NCI-H460 (cell line): ENCODE measurements at places on chromosomes 11 and 22.
A peak's percentile ranks its signal among the peaks of the same experiment; 100 is the strongest.

DNA sequence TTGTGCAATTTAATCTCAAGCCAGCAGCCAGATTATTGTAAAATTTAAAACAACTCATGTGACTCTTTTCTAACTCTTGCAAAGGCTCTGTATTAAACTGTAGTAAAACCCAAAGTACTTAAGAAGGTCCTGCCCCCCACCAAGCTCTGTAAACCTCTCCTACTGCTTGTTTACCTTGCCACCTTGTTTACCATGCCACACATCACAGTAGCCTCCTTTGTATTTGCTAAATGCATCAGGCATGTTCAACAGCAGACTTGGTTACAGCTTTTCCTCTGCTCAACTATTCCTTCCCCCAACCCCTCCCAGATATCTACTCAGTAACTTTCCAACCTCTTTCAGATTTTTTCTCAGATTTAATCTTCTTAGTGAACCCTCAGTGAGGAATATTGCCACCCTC lies 861.6 kb downstream of the METTL15 start:
- DNase-seq: no peak

DNA sequence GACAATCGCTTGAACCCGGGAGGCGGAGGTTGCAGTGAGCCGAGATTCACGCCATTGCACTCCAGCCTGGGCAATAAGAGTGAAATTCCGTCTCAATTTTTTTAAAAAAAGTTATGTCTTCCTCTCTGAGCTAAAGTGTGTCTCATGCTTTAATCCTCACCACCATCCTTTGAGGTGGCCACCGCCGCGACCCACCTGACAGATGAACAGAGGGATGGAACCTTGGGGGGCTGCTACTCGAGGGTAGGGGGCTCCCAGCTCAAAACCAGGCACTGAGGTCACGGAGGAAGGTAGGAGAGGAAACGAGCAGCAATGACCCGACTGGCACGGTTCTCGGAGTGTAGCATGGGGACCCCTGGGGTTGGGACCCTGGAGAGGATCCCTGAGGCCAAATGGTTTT lies 10.7 kb upstream of the POLDIP3 start:
- no peak for DNase-seq

GRCh38 chr11:108341654-108342053 lies 118.8 kb downstream of the ATM start:
- no peak for DNase-seq

GRCh38 chr22:22155146-22155545 lies 89.4 kb upstream of the VPREB1 start:
- DNase-seq: no peak

DNA sequence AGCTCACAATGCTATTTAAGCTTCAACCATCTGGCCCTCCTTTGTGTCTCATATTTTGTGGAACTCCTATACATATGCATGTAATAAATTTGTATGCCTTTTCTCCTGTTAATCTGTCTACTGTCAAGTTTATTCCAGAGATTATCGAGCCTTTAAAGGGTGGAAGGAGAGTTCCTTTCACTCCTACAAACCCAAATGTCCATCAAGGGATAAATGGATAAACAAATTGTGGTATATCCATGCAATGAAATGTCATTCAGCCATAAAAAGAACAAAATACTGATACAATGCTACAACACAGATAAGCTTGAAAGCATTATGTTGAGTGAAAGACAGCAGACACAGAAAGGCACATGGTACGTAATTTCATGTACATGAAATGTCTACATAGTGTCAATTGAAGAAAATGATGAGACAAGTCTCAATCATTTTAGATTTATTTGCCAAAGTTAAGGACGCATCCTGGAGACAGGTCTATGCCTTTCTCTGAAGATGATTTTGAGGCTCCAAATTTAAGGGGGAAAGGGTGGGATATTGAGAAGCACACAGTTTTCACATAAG lies 17.7 kb upstream of the FEZ1 start:
- no peak for DNase-seq

- DNase-seq: no peak
These were observed 47.4 kb downstream of the APOL3 start for GRCh38 chr22:36113121-36113520.

DNA sequence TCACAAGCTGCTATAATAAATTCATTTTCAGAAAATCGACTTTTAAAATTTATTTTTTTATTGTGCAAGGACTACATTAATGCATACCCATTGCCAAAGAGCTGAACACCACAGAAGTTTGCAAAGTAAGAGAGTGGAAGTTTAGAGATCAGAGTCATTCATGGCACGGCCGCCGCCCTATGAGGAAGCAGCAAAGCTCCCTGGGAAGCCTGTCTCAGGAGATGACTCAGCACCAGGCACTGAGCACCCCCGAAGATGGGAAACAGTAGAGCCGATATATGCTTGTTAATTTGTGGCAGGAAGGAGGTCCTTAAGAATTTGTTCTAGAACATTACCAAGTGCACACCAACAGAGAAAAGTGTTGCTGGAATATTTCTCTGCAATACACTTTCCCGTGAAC lies 693.7 kb downstream of the OPCML start:
- DNase-seq: peak; percentile 26

- peak; percentile 40 for DNase-seq
These were observed 878 bp downstream of the RRAS2 start for GRCh38 chr11:14357881-14358728.

DNA sequence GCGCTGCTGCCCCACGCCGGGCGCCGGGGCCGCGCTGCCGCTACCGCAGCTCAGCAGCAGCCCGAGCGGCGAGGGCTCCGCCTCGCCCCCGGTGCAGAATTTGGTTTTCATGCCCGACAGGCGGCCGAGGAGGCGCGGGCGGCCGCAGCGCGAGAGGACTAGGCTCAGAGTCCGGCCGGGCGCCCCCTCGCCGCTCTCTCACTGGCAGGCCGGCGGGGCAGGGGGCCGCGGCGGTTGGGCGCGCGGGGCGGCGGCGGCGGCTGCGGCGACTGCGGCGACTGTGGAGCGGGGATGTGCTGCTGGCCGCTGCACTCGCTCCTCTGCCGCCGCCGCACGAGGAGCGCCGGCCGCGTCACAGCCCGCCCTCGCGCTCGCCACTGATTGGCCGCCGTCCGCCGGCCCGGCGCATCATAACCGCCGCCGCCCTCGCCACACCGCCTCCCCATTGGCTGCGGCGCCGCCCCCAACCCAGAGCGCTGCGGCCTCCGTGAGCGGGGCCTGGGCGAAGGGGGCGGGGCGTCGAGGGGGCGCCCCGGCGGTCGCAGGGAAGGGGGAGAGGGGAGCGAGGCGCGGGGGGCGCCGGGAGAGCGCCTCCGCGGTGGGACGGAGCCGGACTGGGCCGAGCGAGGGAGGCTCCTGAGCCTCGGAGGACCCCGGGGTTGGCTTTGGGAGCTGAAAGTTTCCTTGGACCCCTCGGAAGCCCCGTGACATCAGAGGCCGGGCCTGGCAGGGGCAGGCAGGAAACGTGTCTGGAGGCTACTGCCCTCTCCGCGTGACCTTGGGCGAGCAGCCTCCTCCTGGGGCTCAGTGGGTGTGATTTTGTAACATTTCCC lies at the start of gene CHKA:
Gene CHKA (minus strand): TSS at position 322 of the 833 bp plus-strand sequence. CDS start 211 bp downstream, at position 111.
- peak; percentile 81 for DNase-seq

DNA sequence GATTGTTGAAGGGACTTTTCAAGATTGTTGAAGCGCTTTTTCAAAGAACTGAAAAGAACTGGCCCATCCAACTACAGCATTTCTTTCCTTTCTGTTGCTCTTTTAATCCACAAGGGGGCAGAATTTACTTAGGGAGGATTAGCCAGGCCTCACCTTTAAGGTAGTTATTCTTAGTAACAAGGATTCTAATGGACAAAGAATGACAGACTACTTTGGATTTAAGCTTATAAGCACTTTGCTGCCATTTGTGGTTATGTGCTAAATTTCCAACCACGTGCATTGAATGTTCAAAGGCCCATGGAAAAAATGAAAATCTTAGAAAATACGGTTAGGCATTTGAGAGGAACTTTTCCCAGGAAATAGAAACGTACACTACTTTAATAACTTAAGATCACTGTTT lies 49.5 kb upstream of the HSPA8 start:
- DNase-seq: peak; percentile 48

GRCh38 chr11:35139722-35140282 lies 831 bp downstream of the CD44 start:
- DNase-seq: no peak

DNA sequence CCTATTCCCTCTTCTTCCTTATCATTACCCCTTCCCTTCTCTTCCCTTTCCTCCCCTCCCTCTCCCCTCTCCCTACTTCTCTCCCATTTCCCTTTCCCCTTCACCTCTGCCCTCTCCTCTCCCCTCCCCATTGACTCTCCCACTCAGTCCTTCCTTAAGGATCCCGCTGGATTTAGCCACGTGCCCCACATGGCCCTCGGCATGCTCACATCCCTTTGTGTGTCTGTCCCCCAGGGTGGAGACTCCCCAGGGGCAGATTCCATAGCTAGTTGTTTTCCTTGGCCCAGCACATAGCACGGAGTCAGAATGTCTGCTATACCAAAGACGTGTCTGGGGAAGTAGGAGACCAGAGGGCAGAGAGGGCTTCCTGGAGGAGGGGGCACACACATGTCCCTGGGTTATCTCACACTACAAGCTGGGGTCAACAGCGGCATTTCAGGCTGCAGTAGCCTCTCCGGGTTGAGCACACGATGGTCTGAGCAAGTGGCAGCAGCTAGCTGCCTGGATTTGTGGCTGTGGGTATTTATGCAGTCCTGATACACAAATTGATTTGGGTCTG lies 487.0 kb downstream of the TBC1D22A start:
- DNase-seq: no peak

DNA sequence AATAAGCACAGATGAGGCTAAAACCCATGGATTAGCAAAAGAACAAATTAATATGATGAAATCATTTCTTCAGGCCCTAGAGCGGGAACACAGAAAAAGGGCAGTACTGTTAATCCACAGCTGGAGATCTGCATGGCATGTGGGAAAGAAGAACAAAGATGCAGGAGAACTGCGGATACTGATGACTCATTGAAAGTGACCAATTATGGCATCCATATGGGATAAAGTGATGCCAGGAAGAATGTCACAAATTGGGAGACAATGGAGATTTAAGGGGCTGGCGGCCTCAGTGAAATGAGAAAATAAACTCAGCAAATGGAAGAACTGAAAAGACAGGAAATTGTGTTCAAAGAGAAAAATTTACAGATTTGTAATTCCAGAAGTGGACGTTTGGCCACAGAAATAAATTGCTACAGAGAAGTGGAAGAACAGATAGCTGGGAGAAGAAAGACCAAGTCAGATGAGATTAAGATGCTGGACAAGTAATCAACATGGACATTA lies 39.4 kb downstream of the SIK3 start:
- DNase-seq: no peak

- DNase-seq: no peak
These were observed 693.7 kb upstream of the CCDC179 start for GRCh38 chr11:23554002-23554401.

DNA sequence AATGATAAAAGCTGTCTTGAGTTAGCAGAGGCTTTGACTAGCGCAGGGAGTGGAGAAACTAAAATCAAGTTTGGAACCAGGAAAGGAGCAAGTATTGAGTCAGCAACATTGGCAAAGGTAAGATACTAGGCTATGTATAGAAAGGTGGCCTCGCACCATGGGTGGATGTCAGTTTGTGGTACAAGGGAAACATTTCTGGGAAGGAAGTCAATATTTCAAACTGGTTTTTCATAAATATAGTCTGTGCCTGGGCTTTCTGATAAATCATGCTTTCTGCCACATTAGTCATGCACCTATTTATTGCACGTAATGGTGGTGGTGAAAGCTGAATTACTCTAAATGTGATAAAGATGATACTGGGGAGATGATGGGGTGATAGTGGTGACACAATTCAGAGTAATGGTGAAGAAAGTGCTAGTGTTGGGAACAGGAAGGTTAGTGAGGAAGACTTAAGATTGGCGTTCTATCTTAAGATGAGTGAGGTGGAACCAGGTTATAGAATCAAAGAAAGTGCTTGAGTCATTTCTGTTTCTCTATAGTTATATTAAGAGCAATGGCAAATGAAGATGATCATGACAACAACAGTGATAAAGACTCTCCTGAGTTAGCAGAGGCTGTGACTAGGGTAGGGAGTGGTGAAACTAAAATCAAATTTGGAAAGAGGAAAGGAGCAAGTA lies 729.0 kb downstream of the FAM181B start:
- DNase-seq: no peak

GRCh38 chr11:35427071-35427470 lies 7.7 kb upstream of the SLC1A2 start:
- DNase-seq: no peak

DNA sequence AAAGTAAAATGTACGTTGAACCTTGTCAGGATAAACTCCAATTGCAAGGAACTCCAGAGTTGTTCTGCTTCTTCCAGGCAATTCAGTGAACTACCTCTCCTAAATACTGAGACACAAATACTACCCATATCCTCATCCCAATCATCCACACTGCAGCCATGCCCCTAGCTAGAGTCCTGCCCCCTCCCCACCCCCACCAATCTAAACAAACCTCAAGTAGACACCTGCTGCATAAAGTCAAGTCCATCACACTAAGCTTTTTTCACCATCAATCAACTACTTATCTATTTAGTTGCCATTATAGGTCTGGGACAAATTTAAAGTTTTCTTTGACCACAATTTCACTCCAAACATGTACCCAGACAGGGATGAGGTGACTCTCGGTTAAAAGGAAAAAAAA lies 93.2 kb upstream of the APOA1 start:
- DNase-seq: no peak

DNA sequence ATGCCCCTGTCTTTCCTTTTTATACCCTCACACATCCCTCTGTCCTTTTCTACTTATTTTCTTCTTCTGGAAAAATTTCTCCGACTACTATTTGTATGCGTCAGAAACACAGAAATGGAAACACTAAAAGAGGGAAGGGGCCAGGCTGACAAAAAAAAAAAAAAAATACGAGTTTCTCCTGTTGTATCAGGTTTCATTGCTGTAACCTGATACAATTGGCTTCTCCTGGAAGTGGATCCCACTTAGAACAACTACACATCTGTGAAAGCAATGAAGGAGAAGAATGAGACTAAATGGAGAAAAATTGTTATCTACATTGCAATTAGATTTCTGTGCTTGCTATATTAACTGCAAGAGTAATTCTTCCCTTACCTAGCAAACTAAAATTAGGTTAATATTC lies 393.9 kb downstream of the GUCY1A2 start:
- DNase-seq: no peak

GRCh38 chr11:1109918-1110705 lies 35.4 kb downstream of the MUC2 start:
- no peak for DNase-seq

- DNase-seq: no peak
These were observed 12.1 kb upstream of the SMTN start for GRCh38 chr22:31068970-31069369.

DNA sequence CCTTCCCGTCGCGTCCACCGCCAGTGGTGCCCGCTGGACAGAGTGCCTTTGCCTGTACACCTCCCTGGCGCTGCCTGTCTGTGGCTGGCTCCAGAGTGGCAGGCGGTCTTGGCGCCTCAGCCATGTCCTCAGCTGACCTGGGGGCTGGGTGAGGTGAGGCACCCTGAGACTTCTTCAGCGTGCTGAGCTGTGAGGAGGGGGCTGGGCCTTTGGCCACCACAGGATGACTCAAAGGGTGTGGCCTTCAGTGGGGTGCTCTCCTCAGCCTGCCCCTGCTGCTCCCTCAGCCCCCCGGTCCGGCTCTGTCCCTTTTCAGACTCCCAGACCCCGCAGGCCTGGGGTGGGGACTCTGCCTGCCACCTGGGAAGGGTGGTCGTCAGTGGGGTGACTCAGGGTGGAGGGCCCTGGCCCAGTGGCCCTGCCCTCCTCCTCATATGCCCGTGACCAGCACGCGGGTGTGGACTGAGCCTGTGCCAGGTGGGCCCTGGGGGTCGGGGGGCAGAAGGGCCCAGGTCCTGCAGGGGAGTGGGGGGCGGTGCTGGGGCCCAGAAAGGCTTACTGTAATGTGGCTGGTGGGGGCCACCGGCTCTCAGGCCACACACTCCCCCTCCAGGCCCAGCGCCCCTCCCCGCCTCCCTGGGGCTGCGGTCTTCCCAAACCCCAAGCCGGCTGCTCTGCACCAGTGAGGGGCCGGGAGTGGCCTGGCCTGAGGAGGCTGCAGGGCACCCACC lies 15.9 kb downstream of the CRELD2 start:
- no peak for DNase-seq
